CD8-positive, alpha-beta memory T cell (primary cell): ENCODE measurements at places on chromosomes 13 and 19.

- DNase-seq: no peak
These were observed 152.8 kb downstream of the LHFPL6 start for GRCh38 chr13:39450176-39450575.

DNA sequence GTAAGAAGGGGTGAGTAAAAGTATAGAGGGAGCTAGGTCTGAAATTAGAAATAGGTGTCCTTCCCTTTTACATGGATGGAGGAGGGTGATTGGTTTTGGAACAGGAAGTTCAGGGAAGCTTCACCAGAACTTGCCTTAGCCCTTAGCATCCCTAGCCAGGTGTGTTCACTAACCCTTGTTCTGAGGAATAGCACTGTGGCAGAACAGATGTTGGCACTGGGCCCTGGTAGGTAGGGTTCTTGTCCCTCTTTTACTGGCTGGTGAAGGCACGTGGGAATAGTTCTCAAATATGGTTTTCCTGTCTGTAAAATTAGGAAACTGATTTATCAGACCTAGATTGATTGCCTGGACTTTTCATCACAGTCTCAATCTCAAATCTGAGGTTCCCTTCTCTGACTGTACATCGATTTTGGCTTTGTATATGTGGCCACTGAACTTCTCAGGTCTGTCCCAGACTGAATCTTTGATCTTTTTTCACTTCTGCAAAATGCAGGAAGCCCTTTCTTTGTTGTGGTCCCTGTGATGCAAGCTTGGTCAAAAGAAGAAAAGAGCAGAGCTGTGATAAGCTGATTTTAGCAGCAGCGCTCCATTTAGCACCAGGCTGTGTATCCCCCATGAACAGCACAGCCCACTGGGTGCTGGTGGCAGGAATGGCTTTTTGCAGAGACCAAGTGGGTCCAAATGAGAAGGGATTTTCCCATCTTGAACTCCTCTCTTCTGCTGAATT is 86.2 kb upstream of the HTR2A start:
- no peak for DNase-seq

- DNase-seq: no peak
These were observed 183.7 kb downstream of the TEX29 start for GRCh38 chr13:111503905-111504695.

GRCh38 chr13:45943965-45944364 is 92.4 kb upstream of the SIAH3 start:
- no peak for DNase-seq

DNA sequence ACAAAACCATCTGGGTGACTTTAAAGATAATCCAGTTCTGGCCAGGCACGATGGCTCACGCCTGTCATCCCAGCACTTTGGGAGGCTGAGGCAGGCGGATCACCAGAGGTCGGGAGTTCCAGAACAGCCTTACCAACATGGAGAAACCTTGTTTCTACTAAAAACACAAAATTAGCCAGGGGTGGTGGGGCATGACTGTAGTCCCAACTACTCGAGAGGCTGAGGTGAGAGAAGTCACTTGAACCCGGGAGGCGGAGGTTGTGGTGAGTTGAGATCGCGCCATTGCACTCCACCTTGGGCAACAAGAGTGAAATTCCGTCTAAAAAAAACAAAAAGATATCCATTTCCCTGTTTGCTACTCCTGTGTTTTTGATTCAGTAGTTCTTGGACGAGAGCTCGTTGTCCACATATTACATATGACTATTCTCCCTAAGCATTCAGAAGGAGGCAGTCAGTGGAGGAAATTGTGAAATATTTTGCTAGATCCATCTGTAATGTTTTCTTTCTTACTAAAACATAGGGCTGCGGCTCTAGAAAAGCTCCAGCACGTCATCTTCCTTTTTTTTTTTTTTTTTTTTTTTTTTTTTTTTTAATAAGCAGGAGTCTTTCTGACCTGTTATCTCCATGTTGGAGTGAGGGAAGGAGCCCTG is 33.6 kb downstream of the ZNF701 start:
- DNase-seq: no peak

- DNase-seq: no peak
These were observed 618.4 kb upstream of the SLITRK5 start for GRCh38 chr13:87052731-87053130.

DNA sequence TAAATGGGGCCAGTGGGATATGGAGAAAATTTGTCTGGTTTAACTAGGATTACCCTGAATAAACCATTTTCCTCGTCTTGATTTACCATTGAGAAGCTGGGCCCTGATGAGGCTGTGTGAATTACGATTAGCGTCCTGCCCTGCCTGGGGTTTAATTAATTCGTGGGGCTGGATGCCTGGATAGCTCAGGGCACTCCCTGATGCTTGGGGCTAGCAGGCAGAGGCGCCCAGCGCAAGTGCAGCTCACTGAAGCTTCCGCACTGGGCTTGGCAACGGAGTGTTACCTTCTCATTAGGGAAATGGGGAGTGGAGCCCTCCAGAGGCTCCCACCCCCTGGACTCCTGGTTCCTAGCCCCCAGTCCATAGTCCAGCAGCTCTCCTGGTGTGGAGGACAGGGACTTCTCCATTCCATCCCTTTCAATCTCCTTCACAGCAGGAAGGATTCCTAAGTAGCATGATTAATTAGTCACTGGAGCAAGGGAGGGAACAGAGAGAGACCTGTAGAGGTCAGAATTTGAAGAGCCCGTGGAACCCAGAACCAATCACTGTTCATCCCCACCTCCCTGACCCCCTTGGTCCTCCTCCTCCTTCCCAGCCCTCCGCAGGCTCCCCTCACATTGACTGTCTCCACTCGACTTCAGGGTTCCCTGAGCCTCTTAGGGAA is 107.2 kb downstream of the UQCRFS1 start:
- no peak for DNase-seq

DNA sequence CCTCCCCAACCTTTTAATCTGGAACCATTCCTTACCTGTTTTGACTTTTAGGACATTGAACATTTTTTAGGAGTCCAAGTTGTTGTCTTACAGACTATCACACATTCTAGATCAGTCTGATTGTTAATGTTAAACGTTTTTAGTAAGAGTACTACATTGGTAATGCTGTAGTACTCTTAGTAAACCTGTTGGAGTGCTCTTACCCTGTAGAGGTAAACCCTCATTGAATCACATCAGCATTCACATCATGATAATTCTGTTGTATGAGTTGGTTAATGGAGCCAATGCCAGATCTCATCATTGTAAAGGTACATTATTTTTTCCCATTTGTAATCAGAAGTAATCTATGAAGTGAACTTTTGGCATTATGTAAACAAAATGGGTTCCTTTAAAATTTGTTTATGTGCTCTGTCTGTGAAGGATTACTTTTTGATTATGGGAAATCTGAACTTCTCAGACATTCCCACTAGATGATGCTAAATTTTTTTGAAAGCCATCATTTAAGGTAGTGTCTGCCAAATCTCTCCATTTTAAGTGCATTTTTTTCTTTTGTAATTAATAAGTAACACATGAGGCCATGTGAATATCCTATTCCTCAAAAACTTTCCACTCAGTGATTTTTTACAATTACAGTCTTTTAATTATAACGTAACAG is 55.2 kb downstream of the VWA8 start:
- DNase-seq: no peak

GRCh38 chr19:42120276-42120980 is 11.8 kb downstream of the POU2F2 start:
- no peak for DNase-seq

GRCh38 chr19:8504919-8505318 is 2.5 kb upstream of the PRAM1 start:
- DNase-seq: no peak

DNA sequence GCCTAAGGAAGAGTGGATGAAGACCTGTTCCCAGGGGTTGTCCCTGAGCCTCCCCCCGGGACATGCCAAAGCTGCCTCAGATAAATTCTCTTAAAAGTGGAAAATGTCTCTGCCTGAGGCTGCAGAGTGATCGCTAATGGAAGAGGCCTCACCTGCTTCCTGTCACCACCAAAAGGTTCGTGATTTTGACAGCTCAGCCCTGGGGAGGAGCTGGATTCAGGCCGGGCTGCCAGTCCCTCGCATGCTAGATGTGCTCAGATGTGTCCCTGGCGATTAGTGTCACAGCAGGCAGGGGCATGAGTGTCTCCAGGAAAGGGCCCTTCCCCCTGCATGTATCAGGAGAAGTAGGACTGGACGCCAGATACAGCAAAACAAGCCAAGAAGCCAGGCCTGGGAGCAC is 626.5 kb downstream of the UQCRFS1 start:
- DNase-seq: no peak

DNA sequence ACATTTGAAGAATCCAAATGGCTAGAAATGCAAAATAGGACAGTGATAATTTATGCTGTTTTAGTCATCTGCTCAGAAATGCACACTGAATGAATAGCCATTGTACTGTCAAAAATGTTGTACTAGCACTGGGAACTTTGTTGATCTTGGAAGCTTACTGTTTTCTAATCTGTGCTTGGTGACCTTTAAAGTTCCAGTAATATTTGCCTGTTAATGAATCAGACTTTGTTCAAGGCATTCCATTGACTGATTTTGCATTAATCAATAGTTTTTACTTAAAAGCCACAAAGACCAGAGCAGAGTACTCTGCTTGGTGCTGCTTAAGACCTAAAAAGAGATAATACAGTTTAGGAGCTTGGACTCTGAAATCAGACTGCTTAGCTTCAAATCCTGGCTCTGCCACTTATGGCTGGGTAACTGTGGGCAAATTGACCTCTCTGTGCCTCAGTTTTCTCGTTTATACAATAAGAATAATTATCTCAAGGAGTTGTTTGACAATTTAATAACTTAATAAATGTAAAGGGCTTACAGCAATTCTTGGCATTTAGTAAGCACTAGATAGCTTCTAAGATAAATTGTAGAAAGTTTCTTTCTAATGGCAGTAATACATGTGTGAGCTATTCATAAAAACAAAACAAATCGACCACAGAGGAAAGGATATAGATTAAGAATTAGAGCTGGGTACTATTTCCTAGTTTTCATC is 4.6 kb upstream of the SLAIN1 start:
- DNase-seq: no peak

DNA sequence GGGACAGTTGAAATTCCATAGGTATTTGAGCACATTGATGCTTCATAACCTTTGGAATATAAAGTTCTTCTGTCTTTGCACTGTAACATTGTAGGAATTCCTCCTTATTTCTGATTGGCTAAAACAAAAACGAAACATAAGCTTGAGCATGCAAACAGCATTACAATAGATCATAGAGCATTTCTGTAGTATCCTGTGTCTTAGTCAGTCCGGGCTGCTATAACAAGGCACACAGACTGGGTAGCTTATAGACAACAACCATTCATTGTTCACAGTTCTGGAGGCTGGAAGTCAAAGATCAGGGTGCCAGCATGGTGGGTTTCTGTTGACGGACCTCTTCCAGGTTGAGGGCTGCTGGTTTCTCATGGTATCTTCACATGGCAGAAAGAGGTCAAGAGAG is 188.7 kb upstream of the SOX21 start:
- no peak for DNase-seq

- DNase-seq: no peak
These were observed 18.4 kb downstream of the AMER2 start for GRCh38 chr13:25153736-25154135.

- DNase-seq: no peak
These were observed 21.7 kb upstream of the MAB21L1 start for GRCh38 chr13:35498231-35498630.

- no peak for DNase-seq
These were observed 757 bp downstream of the FBN3 start for GRCh38 chr19:8148410-8149260.

GRCh38 chr19:28372576-28373247 is 840.2 kb downstream of the UQCRFS1 start:
- no peak for DNase-seq

GRCh38 chr13:102707467-102707866 is 12.6 kb upstream of the METTL21C start:
- no peak for DNase-seq

- no peak for DNase-seq
These were observed 86.2 kb upstream of the FRY start for GRCh38 chr13:31945202-31945961.

DNA sequence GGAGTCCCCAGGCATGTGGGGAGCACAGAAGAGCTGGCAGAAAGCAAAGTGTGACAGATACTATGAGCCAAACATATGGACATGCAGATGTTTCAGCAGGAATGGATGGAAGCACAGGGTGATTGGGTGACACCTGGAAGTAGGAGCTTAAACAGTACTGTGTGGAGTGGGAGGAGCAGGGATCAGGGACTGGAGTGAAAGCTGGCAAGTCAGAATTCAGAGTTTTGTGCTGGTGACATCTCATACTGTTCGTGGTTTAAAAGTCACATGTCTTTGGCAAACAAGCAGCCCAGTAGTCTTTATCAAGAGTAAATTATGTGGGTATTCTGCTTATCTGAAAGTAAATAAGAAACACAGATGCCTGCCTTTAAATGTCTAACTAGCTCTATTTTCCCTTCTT is 408.2 kb downstream of the COG6 start:
- DNase-seq: no peak

GRCh38 chr13:26784704-26785639 is 24.4 kb upstream of the GPR12 start:
- peak; percentile 19 for DNase-seq

GRCh38 chr19:489418-490196 is 6.7 kb upstream of the MADCAM1 start:
- DNase-seq: no peak

DNA sequence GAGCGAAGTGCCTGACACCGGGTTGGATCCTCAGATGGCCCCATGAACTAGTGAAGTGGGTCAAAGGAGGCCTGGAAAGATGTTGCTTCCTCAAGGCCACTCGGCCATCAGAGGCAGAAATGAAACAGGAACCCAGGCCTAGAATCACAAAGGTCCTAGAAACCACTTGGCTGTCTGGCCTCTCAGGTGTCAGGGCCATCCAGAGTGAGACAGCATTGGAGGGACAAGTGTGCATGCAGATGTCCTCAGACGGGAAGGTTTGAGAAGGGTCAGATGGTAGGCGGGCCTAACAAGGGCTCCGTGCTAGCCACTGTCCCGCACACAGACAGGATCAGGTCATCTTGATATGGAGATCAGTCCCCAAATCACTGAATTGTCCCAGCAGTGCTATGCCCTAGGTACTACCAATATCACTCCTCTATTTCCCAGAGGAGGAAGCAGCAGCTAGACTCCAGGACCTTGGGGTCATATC is 14.3 kb downstream of the CCDC97 start:
- DNase-seq: no peak

DNA sequence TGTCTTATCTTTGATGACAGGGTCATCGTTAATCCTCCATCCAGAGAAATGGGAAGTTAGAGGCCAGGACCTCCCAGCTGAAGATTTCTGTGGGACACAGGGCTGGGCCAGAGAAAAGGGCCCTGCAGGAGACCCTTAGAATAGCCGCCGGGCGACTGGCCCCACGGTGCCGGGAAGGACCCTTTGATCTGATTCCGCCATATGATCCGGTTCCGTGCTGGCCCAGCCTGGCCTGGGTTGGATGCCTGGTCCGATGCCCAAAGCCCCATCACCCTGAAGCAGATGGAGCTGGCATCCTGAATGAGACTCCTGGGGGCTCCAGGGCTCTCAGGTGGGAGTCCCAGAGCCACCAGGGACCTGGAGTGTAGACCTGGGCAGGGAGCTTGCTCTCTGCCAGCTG is 6.0 kb upstream of the STK11 start:
- DNase-seq: no peak

- no peak for DNase-seq
These were observed 4.3 kb downstream of the CALM3 start for GRCh38 chr19:46605356-46605821.

- DNase-seq: no peak
These were observed 418.9 kb upstream of the ARGLU1 start for GRCh38 chr13:106986687-106987426.

GRCh38 chr19:1782521-1782920 is 29.2 kb downstream of the ONECUT3 start:
- no peak for DNase-seq
